Cortex of kidney (tissue), 1 donor: ENCODE measurements at places on chromosomes 12 and 14.

GRCh38 chr12:91813701-91814100 is 331.9 kb downstream of the BTG1 start:
- no peak for DNase-seq

DNA sequence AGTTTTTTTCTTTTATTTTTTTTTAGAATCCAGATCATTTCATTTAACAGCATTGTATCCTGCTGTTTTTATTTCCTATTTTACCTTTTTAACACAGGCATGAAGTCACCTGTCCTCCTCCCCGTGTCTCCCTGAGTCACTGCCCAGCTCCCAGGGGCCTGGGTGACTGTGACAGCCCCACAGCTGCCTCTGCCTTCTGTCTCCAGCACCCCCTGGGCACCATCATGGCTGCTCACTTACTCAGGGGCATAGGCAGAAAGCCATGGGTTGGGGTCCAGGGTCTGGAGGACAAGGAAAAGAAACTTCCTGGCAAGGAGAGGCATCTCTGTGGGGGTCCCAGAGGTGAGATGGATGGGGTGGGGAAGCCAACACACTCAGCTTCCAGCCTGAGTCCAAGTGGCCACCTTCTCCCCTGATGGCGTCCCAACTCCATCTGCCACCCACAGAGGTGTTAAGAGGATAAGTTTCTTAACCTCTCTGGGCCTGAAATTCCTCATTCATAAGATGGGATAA is 25.3 kb downstream of the TMEM63C start:
- no peak for DNase-seq

DNA sequence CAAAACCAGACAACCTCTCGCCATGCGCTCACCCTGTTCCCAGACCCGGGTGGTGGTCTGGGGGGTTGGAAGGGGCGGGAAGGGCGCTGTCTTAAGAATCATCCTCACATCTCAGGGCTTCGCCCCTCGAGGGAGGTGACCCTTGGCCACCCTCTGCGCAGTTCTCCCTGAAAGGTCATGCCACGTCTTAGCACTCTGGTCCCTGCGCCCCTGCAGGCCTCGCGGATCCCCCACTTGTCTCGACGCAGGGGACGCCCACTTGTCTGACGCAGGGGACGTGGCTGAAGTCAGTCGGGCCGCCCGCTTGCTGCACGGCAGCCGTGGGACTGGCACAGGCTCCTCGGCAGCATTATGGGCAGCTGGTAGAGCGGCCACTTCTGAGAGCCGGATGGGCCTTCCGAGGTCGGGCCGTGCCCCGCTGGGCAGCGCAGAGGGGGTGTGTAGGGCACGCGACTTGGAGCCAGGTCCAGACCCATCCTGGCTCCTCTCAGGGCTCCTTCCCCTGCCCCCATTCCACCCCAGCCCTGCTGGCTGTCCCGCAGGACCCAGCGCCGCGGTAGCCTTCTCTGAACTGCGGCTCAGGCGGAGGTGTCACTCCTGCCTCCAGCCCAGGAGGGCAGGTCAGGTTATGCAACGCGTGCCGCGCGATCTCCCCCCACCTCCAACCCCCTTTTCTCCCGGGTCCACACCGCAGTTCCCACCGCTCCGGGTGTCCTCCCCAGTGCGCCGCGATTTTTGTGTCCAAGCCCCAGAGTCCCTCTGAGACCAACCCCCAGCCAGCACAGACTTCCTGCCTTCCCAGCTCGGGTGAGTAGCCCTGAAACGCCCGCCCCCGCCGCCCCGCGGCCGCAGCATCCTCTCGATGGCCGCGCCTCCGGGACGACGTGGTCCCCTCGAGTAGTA is 40.9 kb upstream of the CAPRIN2 start:
- no peak for DNase-seq

DNA sequence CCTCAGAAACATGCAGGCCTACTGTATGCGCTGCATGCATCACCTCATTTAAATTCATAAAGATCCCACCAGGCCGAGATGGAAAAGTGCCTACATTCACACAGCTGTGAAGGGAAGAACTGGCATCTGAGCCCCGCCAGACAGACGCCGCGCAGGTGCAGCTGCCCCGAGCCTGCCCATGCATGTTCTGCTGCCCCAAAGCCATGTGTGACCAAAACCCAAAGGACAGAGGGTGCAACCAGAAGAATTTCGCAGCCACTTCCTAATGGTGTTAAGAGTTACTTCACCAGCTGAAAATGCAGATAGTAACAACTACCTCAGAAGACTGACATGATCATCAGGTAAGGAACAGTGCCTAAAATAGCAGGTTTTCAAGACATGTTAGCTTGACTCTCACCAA is 13.5 kb upstream of the KRT8 start:
- DNase-seq: no peak
